ENCODE measurements at places on chromosomes 7 and 10.

DNA sequence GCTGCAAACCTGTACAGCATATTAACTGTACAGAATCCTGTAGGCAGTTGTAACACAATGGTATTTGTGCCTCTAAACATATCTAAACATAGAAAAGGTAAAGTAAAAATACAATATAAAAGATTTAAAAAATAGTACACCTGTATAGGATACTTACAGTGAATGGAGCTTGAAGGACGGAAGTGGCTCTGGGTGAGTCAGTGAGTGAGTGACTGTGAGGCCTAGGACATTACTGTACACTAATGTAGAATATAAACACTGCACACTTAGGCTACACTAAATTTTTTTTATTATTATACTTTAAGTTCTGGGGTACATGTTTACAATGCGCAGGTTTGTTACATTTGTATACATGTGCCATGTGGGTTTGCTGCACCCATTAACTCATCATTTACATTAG, 97.3 kb upstream of the STK17A start:
- DNase-seq: no peak

DNA sequence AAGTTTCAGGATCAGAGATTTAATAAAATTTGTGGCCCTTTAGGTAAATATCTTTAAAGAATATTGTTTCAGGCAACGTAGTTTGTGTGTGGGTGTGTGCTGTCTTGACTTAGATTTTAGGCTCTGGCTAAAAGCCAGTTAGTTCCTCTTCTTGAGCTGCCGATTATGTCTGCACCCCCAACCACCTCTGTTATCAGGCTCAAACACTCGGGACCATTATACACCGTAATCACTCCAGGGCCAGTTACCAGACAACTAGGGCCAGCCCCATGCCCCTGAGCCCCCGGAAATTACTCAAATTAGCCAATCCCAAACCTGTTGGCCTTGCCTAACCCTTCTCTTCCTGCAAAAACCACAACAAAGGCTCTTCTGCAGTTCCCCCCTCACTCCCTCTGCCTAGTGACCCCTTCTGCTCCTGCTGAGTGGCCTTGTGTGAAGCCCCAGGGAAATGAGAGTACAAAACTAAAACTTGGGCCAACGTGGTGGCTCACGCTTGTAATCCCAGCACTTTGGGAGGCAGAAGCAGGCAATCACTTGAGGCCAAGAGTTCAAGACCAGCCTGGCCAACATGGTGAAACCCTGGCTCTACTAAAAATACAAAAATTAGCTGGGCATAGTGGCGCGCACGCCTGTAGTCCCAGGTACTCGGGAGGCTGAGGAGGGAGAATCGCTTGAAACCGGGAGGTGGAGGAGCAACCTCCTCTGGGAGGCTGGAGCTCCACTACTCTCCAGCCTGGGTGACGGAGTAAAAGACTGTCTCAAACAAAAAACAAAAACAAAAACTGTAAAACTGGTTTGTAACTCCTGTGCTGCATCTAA, 9.2 kb upstream of the HNRNPF start:
- peak; percentile 29 for DNase-seq

- no peak for DNase-seq
These were observed 68.4 kb downstream of the PPP1R3C start for GRCh38 chr10:91564508-91564907.

DNA sequence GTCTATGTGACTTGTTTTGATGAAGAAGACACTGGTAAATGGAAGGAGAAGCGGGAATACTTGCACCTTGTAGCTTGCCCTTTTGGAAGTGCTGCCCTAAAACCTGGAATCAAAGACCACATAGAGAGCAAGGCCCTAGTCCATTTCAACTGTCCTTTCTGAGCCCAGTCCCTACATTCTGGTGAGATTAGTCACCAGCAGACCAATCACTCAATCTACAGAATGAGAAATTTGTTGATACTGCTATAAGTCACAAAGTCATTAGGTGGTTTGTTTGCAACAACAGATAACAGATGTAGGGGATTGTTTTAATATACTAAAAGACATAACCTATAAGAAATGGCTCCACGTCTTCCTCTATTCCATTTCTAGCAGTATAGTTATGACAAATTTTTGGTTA, 33.6 kb downstream of the WASL start:
- no peak for DNase-seq

- DNase-seq: no peak
These were observed 101.2 kb downstream of the RGS10 start for GRCh38 chr10:119441151-119441821.

GRCh38 chr7:96503597-96503996, 181.7 kb upstream of the SLC25A13 start:
- no peak for DNase-seq

- no peak for DNase-seq
These were observed 692 bp downstream of the CARD11 start for GRCh38 chr7:3042861-3043489.

GRCh38 chr7:142338633-142339501, 81.0 kb upstream of the PRSS58 start:
- no peak for DNase-seq
